Pancreas (tissue), 10 donors: ENCODE measurements at places on chromosomes 6 and 20. TPM values are rescaled to one million over a fixed set of nuclear protein-coding genes. Genes with fewer than 3 reads are reported as not detected.

The KIF13A gene
- 7.3 TPM for polyA plus RNA-seq

The SEL1L2 gene
- 0.46 TPM for polyA plus RNA-seq

The MRPS18A gene
- polyA plus RNA-seq = 24.6 TPM

The PLN gene
- 2.1 TPM for polyA plus RNA-seq

The GPLD1 gene
- 0.27 TPM for polyA plus RNA-seq

The DEFB119 gene
- not detected for polyA plus RNA-seq

The BEND3 gene
- polyA plus RNA-seq = 0.77 TPM

The PNPLA1 gene
- polyA plus RNA-seq = not detected

- DNase-seq = no peak
- no peak overlapping the region for H3K4me3 ChIP-seq
- H3K27ac ChIP-seq = no peak overlapping the region
- H3K4me1 ChIP-seq = no peaks in the 10 kb centered on the region
- H3K27me3 ChIP-seq = no peaks in the 10 kb centered on the region
- H3K36me3 ChIP-seq = no peaks in the 10 kb centered on the region
These were observed 58.9 kb upstream of the SCP2D1 start for GRCh38 chr20:18754653-18755045.

- no peaks in the 10 kb centered on the region for H3K27me3 ChIP-seq
- H3K4me3 ChIP-seq = no peak overlapping the region
These were observed 14.6 kb upstream of the STX16 start for GRCh38 chr20:58636396-58636982.

DNA sequence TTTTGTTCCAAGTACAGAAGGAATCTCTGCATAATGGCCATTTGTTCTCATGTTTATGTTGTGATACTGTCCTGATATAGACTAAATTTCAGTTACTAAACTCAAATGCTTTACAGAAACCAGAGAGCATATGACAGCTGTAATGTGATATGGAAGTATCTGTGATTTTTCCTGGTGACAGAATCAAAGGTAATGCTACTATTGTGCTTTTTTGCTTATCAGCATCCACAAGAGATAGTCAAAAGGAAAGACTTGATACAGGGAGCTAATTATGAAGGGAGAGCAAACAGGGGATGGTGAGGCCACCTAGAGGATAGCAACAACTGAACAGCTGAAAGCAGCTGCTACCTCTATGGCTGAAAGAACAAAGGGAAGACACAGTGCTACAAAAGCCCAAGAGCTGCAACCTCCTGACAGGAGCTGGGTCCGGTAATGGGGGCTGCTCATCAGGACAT, 181.4 kb downstream of the PHF3 start:
- no peak overlapping the region for H3K4me3 ChIP-seq
- no peaks in the 10 kb centered on the region for H3K4me1 ChIP-seq
- H3K27me3 ChIP-seq = no peaks in the 10 kb centered on the region
- no peak for DNase-seq
- no peaks in the 10 kb centered on the region for H3K36me3 ChIP-seq
- no peak overlapping the region for H3K27ac ChIP-seq

GRCh38 chr6:130780122-130780521, 47.1 kb upstream of the SMLR1 start:
- H3K27me3 ChIP-seq = no peaks in the 10 kb centered on the region
- no peak overlapping the region for H3K27ac ChIP-seq
- H3K36me3 ChIP-seq = no peaks in the 10 kb centered on the region
- no peaks in the 10 kb centered on the region for H3K4me1 ChIP-seq
- H3K4me3 ChIP-seq = no peak overlapping the region

- H3K4me1 ChIP-seq = no peaks in the 10 kb centered on the region
- no peak overlapping the region for H3K4me3 ChIP-seq
- no peaks in the 10 kb centered on the region for H3K36me3 ChIP-seq
These were observed 50.8 kb upstream of the NRN1 start for GRCh38 chr6:6057442-6058053.

GRCh38 chr6:126040826-126041225, 54.5 kb downstream of the TRMT11 start:
- no peak overlapping the region for H3K4me3 ChIP-seq
- peak; percentile 50 for DNase-seq
- H3K36me3 ChIP-seq = no peaks in the 10 kb centered on the region
- no peaks in the 10 kb centered on the region for H3K4me1 ChIP-seq
- peak overlapping the region; percentile 75 for H3K27ac ChIP-seq

- H3K4me1 ChIP-seq = no peaks in the 10 kb centered on the region
- H3K4me3 ChIP-seq = no peak overlapping the region
- DNase-seq = no peak
- no peaks in the 10 kb centered on the region for H3K27me3 ChIP-seq
- H3K27ac ChIP-seq = no peak overlapping the region
These were observed 102.6 kb downstream of the CD109 start for GRCh38 chr6:73798592-73798991.

DNA sequence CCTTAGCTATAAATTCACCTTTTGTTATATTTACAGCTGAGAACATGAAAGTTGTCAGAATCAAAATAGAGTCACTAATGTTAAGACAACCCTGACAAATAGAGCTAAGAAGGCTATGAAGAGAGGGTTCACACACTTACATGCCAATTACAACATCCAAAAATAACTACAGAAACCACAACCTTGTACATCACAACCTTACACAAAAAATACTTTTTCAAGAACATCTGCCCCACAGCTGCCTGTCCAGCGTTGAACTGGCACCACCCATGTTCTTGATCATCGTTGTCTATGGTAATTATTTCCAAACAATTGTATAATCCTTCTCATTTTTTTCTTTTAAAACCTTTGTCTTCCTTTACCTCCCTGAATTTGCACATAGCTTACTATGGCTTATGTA, 231.2 kb upstream of the FKBP1C start:
- H3K27me3 ChIP-seq = no peaks in the 10 kb centered on the region
- no peak overlapping the region for H3K27ac ChIP-seq
- DNase-seq = no peak
- no peaks in the 10 kb centered on the region for H3K36me3 ChIP-seq
- no peak overlapping the region for H3K4me3 ChIP-seq
- H3K4me1 ChIP-seq = no peaks in the 10 kb centered on the region

DNA sequence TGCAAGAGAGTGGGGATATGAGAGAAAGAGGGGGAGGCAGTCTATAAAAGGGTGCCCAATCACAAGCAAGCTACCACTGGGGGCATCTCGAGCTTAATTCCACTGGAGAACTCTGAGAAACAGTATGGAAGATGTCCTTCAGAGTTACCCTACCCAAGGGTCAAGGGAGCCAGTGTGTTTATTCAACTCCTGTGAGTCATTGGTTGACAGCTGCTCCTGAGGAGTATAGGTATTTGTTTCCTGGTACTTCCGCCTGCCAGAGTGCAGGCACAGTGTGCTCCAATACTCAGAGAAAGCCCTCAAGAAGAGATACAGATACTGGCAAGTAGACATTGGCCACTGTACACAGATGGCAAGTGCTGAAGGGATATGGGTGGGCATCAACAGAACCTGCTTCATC, 49.5 kb downstream of the ARHGAP40 start:
- peaks cover 6% of the 10 kb centered on the region for H3K27me3 ChIP-seq
- no peaks in the 10 kb centered on the region for H3K36me3 ChIP-seq
- no peaks in the 10 kb centered on the region for H3K4me1 ChIP-seq
- H3K27ac ChIP-seq = no peak overlapping the region
- H3K4me3 ChIP-seq = no peak overlapping the region
